ENCODE measurements at places on chromosomes 7 and 10. TPM values are rescaled to one million over a fixed set of nuclear protein-coding genes. Genes with fewer than 3 reads are reported as not detected.
A peak's percentile ranks its signal among the peaks of the same experiment; 100 is the strongest.

GRCh38 chr10:104306897-104307296, 31.4 kb downstream of the ITPRIP start:
- no peak for DNase-seq

- no peak for DNase-seq
Measured at GRCh38 chr10:69956741-69957230, 95.9 kb upstream of the MACROH2A2 start.

- DNase-seq, result no peak
Measured at GRCh38 chr10:122264931-122265330, 6.2 kb upstream of the BTBD16 start.

The HSPB1 gene
- total RNA-seq, result 194 TPM

The POLL gene
- total RNA-seq, result 26.1 TPM

- DNase-seq, result peak; percentile 66
Measured at GRCh38 chr7:100127866-100128636, 1.3 kb downstream of the MBLAC1 start.

DNA sequence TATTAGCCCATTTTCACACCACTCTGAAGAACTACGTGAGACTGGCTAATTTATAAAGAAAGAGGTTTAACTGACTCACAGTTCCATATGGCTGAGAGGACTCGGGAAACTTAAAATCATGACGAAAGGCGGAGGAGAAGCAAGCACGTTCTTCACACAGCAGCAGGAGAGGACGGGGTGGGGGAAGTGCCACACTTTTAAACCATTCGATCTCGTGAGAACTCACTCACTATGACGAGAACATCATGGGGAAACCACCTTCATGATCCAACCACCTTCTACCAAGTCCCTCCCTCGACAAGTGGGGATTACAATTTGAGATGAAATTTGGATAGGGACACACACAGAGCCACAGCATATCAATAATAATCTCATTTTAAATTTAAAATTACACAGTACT, 80.2 kb downstream of the VWDE start:
- no peak for DNase-seq

The BAIAP2L1 gene
- total RNA-seq, result 42.0 TPM

The NIPSNAP2 gene
- 45.2 TPM for total RNA-seq

The LIPJ gene
- not detected for total RNA-seq

DNA sequence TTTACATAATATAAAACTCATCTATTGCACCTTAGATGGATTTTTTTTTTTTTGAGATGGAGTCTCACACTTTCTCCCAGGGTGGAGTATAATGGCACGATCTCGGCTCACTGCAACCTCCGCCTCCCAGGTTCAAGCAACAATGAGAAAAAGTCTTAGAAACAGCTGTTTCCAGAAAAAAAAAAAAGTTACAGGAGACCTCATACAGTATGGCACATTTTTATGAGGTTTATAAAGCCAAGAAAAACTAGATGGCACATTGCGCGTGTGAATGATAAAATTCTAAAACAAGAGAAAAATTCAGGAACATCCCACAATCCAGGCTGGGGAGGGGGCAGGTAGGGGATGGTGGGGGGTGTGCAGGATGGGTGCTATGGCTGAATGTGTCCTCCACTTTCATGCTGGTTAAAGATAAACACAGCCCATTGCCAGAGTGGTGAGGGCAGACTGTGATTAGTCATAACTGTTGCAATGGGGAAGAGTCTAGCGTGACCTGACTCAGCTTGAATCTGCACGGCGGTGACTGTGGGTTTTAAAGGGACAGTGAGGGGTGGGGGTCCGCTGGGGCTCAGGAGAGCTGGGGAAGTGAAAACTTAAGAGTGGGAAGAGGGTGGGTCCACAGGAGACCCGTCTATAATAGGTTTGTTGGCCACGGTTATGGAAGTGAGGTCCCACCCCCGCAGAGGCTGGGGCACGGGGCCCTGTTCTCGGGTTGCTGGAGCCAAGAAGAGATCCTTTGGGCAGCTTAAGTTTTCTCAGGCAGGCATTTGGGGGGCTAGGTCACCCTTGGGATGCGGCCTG, 11.9 kb upstream of the LRRC27 start:
- DNase-seq, result no peak

The GIMAP5 gene
- not detected for total RNA-seq

GRCh38 chr10:73965890-73966768, 31.8 kb upstream of the VCL start:
- DNase-seq, result peak; percentile 80

GRCh38 chr10:12235116-12235694, 39.2 kb downstream of the CDC123 start:
- DNase-seq, result no peak

The H2BK1 gene
- total RNA-seq, result not detected

DNA sequence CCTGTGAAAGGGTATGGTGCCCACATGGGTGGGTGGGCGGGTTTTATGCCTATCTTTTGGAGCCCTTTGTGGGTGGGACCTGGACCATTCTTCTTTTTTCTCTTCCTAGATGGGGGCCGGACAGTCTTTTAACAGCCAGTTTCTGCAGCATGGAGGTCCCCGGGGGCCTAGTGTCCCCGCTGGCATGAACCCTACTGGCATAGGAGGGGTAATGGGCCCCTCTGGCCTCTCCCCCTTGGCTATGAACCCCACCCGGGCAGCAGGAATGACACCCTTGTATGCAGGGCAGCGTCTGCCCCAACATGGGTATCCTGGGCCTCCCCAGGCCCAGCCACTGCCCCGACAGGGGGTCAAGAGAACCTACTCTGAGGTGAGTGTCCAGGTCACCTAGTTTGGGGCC, 9.1 kb downstream of the ZMIZ2 start:
- DNase-seq, result no peak

The PCLO gene
- 3.2 TPM for total RNA-seq

DNA sequence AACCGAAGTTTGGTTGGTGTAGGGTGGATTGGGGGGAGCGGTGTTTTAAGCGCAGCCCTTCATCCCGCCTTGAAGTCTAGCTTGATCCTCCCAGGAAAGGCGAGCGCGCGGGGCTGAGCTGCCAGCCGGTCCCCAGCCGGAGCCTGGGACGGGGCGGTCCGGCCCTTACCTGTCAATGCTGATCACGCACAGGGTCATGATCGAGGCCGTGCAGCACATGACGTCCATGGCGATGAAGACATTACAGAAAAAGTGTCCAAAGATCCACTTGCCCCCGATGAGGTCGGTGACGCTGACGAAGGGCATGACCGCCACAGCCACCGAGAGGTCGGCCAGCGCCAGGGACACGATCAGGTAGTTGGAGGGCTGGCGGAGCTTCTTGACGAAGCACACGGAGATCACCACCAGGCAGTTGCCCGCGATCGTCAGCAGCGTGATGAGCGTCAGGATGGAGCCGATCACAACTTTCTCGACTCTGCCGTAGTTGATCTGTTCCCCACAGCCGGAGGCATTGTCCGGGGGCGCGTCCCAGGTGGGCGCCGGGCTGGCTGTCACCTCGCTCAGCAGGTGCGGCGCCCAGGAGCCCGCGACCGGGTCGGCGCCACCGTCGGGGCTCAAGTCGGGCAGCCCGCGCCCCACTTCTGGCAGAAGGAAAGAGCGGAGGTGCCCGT, 740 bp downstream of the HTR7 start:
- DNase-seq, result no peak

The ZNF273 gene
- 21.2 TPM for total RNA-seq

All from H1 (cell line).